ENCODE measurements at places on chromosomes 6 and 20. TPM values are rescaled to one million over a fixed set of nuclear protein-coding genes. Genes with fewer than 3 reads are reported as not detected.

DNA sequence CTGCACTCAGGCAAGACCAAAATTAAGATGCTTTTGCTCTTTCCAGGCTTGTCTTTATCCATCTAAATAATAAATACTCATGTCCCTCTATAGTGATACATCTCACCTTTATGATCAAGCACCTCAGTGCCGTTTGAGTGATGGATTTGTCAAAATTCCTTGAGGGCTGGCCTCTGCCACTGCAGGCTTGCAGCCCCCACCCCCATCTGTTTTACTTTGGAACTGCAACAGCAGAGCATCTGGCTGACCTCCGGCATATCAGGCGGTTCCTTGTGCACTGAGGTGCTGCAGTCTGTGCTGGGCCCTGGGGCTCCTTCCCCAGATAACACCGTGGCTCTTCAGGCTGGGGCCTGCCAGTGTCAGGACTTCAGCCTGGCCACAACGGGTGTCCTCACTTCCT lies 386.9 kb downstream of the CDH26 start:
- no peaks in the 10 kb centered on the region for H3K4me1 ChIP-seq
- H3K36me3 ChIP-seq = no peaks in the 10 kb centered on the region
- H3K27ac ChIP-seq = no peak overlapping the region
- DNase-seq = no peak
- H3K27me3 ChIP-seq = no peaks in the 10 kb centered on the region

PRKN gene
- 4.0 TPM for total RNA-seq

DNA sequence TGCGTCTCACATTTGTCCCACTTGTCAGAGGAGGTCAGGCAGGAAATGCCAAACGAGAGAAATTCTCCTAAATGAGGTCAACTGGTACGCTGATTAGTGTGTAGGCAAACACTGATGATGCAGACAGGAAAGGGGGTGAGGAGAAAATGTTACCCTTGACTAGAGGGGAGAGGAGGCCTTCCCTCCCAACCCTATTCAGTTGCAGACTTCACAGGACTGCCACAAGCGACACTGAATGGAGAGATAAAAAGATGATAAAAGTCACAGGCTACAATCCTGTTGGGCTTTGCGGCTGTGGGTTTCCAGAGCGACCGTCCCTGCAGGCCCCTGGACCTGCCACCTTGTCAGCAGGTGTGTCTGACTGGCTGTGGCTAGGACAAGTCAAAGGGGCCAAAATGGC lies 569.4 kb downstream of the CDH26 start:
- no peaks in the 10 kb centered on the region for H3K27me3 ChIP-seq
- peaks cover 8% of the 10 kb centered on the region for H3K4me1 ChIP-seq
- no peaks in the 10 kb centered on the region for H3K36me3 ChIP-seq
- H3K4me3 ChIP-seq = no peak overlapping the region
- no peak for DNase-seq

GRCh38 chr20:1595333-1595732 lies 24.5 kb downstream of the SIRPB1 start:
- H3K4me3 ChIP-seq = no peak overlapping the region
- no peak overlapping the region for H3K27ac ChIP-seq
- H3K27me3 ChIP-seq = no peaks in the 10 kb centered on the region
- no peaks in the 10 kb centered on the region for H3K4me1 ChIP-seq
- no peaks in the 10 kb centered on the region for H3K36me3 ChIP-seq

MYB gene
- total RNA-seq = 0.40 TPM

- no peak overlapping the region for H3K4me3 ChIP-seq
- H3K27me3 ChIP-seq = peaks cover 79% of the 10 kb centered on the region
- no peak overlapping the region for H3K27ac ChIP-seq
- no peak for DNase-seq
Measured at GRCh38 chr20:20366551-20366875, 1.4 kb upstream of the INSM1 start.

OR2H2 gene
- not detected for total RNA-seq

TRIM15 gene
- total RNA-seq = not detected

Data from muscle of leg (tissue), 16 donors.